ENCODE measurements at places on chromosomes 16 and 17. TPM values are rescaled to one million over a fixed set of nuclear protein-coding genes. Genes with fewer than 3 reads are reported as not detected.
A peak's percentile ranks its signal among the peaks of the same experiment; 100 is the strongest.

The PRSS22 gene
- not detected for total RNA-seq

The DNAAF8 gene
- total RNA-seq: 0.19 TPM

The OTOP3 gene
- not detected for total RNA-seq

The CHAD gene
- total RNA-seq: not detected

DNA sequence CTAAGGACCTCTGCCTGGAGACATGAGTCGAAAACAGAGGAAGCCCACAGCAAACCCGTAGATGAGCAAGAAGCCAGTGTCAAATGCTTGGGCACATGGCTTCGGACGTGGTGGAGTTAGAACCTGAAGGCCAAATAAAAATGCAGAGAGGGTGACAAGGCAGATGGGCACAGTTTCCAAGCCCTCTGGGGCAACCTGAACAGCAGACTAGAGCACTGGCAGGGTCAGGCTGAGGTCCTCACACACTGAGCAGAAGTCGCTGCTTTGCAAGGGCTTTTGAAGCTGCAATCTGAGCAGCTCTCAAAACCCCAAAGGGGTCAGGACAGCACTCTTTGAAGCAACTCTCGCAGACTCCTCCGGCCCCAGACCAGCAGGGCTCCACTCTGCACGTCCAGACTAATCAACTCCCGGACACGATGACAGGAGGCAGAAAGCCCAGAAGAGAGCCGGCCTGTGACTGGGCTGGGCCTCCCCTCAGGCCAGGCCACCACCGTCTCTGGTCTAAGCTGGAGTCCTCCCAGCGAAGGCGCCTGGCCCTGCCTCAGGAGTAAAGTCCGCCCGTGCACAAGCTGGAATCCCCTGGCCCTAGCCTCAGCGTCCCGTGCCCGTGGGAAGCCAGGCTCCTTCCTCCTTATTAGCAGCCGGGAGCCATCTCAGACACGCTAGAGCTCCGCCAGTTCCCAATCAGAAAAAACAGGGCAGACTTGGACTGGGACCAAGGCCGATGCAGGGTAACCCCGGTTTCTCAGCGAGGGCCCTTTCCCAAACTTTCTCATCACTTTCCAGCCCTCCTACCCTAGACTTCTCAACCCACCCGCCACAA, 924 bp downstream of the SMARCD2 start:
- peak; percentile 30 for DNase-seq

GRCh38 chr16:48523415-48524204, 86.4 kb downstream of the N4BP1 start:
- DNase-seq: no peak

GRCh38 chr16:85751698-85752501, 1.0 kb upstream of the C16orf74 start:
- DNase-seq: no peak

DNA sequence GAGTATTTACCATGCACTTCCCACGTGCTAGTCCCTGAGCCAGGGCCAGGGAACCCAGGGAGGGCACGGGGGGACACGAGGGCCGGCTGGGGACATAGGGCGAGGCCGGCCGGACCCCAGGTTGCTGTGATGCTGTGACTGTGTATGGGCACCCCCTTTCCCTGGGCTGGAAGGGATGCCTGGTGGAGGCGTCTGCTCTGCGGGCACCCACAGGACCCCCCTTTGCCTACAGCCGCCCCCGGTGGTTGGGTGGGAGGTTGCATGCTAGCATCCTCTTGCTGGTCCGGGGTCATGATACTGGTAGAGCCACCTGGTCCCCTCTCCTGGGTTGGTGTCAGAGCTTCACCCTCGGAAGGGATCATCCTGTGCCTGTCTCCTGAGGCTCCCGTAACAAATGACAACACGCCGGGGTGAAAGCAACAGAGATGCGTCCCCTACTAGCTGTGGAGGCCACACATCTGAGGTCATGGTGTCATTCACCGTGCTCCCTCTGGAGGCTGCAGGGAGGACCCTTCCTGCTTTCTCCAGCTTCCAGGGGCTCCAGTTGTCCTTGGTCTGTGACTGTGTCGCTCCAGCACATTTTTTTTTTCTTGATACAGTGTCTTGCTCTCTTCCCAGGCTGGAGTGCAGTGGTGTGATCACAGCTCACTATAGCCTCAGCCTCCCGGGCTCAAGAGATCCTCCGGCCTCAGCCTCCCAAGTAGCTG, 3.1 kb upstream of the CIAO3 start:
- DNase-seq: no peak

DNA sequence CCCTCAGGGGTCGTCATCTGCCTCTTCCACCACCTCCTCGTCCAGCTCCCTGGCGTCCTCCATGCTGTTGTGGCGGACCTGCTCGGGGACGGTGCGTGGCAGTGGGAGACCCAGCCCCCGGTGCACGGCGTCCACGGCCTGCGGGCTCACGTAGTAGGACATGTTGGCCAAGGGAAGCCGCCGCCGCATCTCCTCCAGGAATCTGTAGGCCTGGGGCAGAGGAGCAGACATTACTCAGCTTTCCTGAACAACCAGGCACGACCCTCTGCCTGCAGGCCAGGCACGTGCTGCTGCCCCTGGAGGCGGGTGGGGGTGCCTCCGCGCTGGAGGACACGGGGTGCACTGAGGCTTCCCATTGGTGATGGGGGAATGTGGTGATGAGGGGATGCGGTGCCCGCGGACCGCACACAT, 17.8 kb downstream of the TELO2 start:
- no peak for DNase-seq

DNA sequence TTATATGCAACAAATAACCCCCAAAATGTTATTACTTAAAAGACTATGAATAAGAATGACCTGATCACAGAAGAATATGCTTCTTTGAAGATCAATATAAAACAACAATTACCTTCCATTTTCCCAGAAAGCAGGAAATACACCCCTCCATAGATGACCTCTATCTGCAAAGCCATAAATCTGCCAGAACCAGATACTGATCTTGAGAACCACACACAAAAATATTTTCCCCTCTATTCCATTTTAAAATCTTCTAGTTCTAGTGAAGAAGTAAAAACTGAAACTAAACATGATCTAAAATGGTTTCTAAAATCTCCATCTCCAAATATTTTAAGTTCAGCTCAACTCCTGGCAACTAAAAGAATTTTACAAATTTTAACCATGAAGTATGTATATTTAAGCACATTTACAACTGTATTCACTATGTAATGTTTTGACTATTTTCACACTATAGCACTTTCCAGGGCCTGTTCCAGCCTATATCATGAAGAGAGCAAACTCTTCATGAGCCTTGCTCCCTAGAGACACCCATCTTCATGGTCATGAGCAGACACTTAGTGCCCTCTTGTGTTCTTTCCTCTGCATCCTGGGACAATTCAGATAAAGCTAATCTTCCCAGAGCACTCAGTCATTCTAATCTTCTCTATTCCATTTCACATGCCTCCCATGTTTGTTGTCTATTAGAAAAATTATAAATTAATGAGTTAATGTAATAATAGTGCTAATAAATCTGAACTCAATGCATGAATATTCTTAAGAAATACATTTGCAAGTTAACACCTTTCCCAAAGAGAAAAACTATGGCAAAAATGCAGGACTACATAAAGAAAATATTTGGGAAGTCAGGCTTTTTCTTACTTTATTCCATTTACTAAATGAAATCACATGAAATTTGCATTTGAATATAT, 87.0 kb downstream of the HELZ start:
- peak; percentile 89 for DNase-seq

GRCh38 chr16:12798846-12799245, 4.8 kb downstream of the CPPED1 start:
- DNase-seq: no peak

GRCh38 chr17:44831371-44831770, 1.3 kb upstream of the GJC1 start:
- no peak for DNase-seq

- DNase-seq: no peak
These were observed 42.4 kb upstream of the MMP2 start for GRCh38 chr16:55436587-55436986.

DNA sequence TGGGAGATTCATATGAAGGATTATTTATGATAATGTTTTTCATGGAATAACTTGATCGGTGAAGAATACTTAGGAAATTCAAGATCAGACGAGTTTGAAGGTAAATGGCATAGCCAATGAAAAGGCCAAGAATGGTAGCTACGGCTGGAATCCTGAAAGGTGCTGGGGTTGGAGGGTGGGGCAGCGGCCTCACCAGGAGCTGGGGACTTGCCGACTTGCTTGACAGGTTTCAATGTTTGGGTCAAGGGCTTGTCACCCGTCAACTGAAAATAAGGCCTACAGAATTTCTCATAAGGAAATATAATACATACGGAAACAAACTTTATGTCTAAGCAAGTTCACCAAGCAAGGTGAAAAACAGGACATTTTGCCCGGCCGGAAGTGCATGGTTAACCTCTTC, 9.9 kb downstream of the CRYM start:
- DNase-seq: no peak

DNA sequence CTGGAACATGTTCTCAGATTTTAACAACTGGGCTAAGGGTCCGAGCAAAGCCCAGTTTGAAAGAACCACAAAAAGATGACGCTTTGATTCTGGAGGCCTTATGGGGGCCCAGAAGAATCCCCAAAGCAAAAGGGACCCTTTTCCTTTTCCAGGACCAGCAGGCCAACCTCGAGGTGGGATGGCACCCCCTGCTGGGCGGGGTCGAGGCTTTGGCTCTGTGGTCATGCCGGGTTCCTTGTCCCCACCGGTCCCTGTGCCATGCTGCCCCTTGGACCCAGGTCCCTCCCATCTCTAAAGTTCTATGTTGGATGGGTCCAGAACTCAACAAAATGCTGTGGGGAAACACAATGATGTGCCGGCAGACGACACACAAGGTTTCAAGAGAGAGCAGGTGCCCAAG, 30.9 kb downstream of the TMEM204 start:
- DNase-seq: peak; percentile 8

- no peak for DNase-seq
These were observed 352.4 kb downstream of the C16orf95 start for GRCh38 chr16:86964796-86965241.

DNA sequence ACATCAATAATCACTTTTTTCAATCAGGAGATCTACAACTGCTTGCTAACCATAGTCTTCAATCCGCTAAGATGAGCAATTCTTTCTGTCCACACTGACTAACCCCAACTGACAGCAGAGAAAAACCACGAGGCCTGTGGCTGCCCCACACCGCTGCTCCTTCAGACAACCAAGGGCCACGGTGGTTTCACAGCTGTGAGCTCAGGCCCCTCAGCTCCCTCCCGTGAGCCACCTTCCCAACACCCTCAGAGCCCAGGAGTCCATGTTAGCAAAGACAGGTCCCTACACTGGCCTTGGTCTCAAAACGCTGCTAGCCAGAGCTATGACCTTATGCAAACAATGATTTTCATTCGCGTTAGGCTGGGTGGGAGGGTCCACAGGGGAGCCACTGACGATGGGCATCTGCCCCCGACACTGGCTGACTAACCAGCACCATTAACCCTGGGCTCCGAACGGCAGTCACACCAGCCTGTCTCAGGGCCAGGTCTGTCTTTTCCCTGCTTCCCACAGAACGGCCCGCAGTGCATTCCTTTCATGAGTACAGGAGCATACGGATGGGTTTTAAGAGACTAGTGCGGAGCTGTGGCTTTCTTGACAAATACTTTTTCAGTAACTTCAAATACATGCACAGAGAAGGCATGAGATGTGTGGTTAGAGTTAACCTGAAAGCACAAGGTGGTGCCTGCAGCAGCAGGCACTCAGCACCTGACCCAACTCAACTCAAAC, 67.3 kb downstream of the ANKRD11 start:
- DNase-seq: no peak
